ENCODE measurements at places on chromosomes 3 and 15.

- no peak for DNase-seq
Observed at GRCh38 chr3:113829576-113830354, 8.8 kb upstream of the GRAMD1C start.

DNA sequence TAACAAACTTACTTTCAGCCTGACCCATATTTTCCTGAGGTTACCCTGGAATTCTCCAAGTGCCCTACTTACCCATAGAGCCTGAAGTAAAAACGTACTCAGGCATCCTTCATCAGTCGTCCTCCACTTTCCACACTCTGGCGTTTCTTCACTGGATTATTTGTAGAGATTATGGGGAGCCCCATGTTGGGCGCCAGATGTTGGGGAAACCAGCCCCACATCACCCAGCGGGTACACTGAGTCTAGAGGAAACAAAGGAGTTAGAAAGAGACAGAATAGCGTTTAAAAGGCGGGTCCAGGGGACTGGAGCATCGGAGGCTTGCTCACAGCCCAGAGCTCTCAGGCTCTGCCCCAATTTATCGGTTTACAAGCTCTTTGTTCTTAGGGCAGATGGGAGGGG is 9.7 kb upstream of the SLC28A2 start:
- no peak for DNase-seq

DNA sequence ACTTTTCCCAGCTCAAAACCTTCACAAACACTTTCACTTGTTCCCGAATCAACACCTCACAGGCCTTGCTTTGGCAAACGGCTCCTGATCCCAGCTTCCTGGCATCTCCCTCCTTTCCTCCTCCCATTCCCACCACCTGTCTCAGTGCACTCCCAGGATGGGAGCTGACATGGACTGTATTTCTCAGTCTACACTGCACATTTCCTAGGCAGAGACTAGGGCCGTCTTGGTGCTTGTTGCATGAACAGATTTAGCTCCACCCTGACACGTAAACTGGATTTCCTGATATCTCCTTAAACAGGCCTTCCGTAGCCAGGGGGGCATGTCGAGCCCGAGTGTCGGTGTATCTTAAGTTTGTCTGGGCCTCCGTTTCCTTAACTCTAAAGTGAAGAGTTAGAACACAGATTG is 790 bp upstream of the WHAMM start:
- peak; percentile 19 for DNase-seq

GRCh38 chr15:29534378-29534777 is 264.8 kb upstream of the NSMCE3 start:
- DNase-seq: no peak

DNA sequence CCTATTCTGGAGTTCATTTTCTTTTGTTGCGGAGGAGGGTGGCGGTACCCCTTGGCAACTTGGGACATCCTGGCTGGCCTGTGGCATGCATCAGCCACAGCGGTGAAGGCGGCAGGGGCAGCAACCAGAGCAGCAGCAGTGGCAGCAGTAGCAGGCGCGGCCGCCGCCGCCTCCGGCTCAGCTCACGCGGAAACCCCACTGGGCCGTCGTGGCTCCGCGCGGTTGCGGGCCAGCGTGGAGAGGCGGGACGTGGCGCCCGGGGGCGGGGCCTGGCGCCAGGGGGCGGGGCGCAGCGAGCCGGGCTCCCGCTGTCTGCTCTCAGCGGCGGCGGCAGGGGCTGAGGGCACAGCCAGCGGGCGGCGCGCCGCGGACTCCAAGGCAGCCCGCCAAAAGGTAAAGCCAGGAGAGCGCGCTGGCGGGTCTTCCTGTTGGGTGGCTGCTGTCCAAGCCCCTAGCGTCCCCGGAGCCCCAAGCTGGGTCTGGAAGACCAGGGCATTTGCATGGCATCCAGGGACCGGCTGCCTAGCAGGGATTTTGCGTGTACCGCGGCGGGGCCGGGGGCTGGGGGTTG is 334.4 kb upstream of the THRB start:
- DNase-seq: peak; percentile 67

DNA sequence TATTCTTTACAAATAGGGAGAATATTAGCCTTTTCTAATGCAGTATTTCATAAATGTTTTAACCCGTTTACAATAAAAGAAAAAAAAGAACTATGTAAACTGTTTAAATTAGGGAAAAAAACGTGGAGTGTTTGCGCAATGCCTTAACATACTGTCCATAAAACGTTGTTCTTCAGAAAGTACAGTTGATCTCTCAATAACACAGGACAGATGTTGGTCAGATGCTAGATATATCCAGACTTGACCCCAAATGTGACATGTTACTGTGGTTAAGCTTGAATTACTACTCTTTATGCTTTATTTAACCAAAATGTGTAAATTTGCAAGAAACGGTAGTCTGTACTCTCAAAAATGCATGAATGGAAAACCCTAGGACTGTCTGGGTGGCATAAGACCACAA is 110.3 kb downstream of the PLOD2 start:
- DNase-seq: no peak

GRCh38 chr3:12499474-12499873 is 15.2 kb downstream of the TSEN2 start:
- DNase-seq: no peak

DNA sequence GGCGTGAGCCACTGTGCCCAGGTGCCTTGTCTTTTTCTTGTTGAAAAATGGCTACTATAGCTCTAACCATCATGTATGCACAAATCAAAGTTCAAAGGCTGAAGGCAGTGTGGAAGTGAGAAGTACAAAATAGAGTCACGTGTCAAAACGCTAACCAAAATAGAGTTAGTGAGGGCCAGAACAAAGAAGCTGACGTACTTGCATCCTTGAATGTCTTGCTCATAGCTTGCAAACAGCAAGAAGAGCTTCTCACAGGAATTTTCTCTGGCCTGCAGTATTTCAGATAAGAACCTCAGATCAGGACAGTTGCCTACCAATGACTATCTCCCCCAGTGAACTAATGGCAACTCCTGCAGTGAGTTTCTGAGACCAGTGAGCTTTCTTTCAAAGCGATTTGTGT is 713.5 kb downstream of the GRM7 start:
- no peak for DNase-seq

GRCh38 chr3:37309921-37310665 is 135.7 kb upstream of the LRRFIP2 start:
- DNase-seq: no peak

DNA sequence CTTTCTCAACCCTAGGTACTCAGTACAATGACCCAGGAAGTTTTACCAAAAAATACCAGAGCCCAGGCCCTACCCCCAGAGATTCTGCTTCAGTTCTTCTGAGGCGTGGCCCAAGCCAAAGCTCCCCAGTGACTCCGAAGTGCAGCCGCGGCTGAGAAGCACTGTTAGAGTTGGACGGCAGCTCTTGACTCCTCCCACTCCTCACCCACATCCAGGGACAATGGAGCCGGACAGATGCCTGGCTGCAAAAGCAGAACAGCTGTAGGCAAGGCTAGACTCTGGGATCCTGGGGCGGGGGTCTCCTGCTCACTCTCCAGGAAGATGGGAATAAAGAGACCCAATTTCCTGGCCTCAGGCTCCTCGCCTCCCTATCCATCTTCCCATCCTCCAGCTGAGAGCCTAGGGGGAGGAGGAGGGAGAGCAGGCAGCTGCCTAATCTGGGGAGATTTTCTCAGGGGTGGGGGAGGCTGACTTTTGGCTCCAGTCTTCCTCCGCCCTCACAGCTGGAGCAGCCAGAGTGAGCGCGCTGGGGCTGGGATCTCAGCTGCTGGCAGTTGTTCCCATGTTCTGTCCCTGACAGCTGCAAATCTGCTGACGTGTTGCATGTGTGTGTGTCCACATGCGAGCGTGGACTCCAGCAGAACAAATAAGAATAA is 223.8 kb downstream of the OPA1 start:
- DNase-seq: no peak

DNA sequence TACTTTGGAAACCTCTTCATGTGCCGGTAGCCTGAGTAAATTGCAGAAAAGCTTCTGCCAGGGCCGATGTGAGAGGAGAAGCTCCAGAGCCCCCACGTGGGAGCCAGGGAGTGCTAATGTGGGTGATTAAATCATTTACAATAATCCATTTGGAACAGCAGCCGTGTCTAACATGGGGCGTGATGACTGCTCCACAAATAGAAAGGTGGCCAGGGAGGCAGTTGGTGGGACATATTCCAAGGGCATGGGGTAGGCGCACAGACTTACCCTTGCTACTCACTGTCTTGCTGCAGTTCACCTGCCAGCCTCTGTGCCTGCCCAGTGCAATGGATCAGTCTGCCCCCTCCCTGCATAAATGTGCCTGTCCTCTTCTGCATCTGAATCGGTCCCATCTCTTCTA is 39.3 kb upstream of the INSYN1 start:
- no peak for DNase-seq

GRCh38 chr3:126391631-126392030 is 3.1 kb upstream of the CFAP100 start:
- DNase-seq: no peak

DNA sequence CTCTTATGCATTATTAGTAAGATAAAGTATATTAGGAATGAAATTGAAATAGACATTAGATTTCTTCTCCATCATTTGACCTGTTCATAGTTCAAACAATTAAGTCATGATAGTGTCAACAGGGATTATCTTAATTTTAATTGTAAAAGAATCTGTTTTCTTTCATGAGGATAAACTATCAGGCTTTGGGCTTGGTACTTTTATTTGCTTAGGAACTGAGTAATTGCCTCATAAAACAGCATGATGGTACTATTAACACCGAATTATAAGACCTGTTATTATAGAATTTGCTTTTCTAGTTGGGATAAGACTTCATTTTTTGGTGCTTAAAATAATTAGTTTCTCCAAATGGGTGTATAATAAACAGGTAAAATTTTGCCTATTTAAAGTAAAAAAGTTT is 71.8 kb downstream of the FNDC3B start:
- DNase-seq: no peak

GRCh38 chr15:68783226-68784058 is 37.3 kb downstream of the ANP32A start:
- DNase-seq: no peak

DNA sequence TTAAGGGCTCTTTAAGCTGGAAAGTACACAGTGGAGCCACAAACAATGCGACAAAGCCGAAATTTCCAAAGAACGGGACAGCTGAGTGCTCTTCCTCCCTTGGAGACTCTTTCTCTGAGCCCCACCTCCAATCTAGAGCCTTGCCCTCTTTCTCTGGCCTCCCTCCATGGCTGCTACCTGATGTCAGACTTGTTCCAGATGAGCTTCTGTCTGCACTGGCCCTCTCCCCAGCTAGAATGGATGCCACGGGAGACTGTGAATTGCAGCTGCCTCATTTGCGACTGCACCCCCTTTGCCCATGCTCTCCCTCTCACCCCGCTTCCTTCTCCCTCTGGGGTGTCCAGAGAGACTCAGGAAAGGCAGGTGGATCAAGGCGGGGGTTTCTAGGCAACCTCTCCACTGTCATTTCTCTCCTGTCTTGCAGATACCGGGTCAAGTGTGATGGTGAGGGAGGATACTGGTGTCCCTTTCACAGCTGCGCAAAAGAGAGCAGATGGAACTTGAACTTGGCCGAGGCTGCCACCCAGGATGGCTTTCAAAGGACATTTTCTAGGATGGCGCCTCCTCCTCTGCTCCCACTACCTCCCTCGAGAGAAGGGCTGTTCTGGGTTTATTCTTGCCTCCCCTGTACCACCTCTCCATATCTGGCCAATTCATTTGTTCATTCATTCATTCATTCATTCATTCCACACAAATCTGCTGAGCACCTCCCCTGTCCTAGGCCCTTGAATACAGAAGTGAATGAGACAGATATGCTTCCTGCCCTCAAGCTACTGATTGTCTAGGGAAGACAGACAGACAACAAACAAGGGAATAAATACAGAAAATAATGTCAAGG is 12.8 kb downstream of the ATP2B2 start:
- DNase-seq: peak; percentile 27

DNA sequence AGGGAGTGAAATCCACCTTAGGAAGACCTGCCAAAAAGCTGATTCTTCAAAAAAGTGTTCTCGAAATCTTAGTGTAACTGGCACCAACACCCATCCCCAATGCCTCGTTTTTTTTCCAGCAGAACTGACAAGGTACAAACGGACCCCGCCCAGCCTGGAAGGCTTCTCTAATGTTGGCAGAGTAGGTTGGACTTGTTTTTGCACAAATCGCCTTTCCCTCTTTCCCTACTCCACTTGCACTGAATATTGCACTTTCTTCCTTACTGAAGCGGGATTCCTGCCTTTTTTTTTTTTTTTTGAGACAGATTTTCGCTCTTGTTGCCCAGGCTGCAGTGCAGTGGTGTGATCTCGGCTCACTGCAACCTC is 544 bp upstream of the TIMMDC1 start:
- peak; percentile 75 for DNase-seq

DNA sequence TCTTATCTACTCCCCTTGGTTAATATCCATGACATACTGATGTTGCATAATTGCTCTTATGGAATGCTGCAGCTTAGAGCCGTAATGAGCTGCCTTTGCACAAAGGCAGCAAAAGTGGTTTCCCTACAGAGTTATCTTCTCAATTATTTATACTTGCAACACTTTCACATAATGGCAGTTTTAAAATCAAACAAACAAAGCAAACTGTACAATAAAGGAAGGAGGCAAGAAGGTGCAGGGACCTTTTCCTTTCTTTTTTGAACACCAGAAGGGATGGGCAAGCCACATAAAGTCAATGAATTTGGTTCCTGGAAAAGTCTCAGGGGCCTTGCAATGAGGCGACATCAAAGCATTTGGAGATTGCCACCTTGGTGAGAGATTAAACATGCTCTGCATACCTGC is 188.0 kb downstream of the MEIS2 start:
- DNase-seq: peak; percentile 61

DNA sequence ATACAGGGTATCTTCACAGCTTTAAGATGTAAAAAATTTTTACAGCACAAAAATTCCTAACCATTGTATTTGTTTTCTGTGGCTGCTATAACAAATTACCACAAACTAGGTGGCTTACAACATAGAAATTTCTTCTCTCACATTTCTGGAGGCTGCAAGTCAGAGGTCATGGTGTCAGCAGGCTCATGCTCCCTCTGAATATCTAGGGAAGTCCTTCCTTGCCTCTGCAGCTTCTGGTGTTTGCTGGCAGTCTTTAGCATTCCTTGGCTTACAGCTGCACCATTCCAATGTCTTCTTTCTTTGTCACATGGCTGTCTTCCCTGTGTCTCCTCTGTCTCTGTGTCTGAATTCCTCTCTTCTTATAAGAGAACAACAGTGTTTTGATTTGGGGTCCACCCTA is 310.2 kb upstream of the SUCLG2 start:
- no peak for DNase-seq

DNA sequence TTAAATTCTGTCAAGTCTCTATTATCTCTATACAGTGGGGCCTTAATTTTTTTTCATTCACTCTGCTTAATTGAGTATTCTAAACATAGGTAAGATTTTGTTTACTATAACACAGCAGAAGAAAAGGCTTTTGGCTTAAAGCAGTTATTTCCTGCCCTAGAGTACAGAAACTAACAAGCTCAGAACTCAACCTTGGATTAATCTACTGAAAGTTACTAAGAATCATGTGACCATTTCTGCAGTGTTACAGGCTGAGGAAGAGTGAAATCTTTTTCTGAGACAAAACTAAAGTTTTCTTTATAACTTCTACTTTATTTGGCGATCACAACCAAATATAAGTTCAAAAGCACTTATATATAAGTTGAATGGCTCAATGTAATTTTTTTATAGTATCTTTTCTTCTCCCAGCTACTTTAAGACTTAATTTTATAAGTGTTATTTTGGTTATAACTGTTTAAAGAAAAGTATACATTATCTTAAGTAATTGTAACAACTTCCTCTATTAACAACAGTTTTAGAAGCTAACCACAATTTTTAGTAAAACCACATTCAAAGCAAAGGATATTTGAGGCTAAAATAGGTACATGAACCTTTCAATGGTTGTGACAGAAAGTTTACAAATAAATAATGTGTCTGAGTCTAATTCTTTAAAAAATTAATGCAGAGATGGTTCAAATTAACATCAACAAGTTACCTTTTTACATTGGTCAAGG is 240.6 kb upstream of the NAALADL2 start:
- DNase-seq: no peak
